ENCODE measurements at places on chromosomes 4 and X.

- DNase-seq, result no peak
Observed at GRCh38 chrX:101057093-101057714, 5.3 kb upstream of the TRMT2B start.

DNA sequence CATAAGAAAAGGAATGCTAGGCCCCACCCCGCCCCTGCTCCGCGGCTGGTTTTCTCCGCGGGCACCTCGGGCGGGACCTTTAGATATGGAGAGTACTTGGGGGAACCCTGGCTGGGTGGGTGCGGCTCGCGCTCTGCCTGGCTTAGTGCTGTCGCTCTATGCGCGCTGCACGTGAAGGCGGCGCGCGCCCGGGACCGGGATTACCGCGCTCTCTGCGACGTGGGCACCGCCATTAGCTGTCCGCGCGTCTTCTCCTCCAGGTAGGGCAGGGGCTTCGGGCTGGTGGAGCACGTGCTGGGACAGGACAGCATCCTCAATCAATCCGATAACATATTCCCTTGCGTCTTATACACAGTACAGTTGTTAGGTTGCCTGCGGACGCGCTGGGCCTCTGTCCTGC lies 56.0 kb downstream of the MAGEB10 start:
- no peak for DNase-seq

GRCh38 chr4:184402740-184403383 lies 71.5 kb downstream of the IRF2 start:
- no peak for DNase-seq

- DNase-seq, result no peak
Observed at GRCh38 chrX:80138938-80139337, 124.4 kb downstream of the TBX22 start.

GRCh38 chr4:135032670-135033069 lies 831.1 kb upstream of the PABPC4L start:
- no peak for DNase-seq

DNA sequence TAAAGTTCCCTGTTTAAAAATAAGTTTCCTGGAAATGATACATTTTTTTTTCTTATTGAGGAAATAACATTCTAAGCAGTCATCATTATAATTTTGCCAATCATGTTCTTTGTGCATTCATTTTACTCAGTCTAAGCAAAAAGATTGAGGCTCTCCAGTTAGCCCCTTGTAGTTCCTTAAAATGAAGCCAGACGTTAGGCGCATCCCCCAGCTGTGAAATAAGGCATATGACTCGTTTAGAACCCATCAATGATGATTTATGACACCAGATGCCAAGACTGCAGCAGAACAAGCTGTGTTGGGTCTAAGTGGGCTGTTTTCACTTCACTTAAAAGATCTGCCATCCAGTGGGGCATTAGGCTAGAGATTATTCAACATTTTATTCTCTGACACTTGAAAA lies 17.0 kb downstream of the PDGFC start:
- no peak for DNase-seq

DNA sequence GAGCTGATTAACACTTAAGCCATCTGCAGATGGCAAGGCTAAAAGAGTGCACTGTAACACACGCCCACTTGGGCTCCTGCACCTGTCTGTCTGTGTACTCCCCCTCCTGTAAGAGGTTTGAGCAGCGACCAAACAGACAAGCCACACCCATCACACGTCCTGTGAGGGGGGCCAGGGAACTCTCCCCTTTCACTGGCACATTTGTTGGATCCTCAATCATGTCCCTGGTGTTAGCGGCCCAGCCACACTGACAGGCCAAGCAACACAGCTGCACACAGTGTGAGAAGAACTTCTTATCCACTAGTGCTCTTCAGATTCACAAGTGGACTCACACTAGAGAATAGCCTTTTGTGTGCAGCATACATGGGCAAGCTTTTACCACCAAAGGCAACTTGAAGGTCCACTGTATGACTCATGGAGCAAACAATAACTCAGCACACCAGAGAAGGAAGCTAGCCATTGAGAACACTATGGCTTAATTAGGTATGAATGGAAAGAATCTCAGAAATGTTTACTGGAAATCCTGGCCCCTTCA lies 29.1 kb upstream of the UTP14A start:
- peak; percentile 97 for DNase-seq

GRCh38 chr4:184389978-184390900 lies 84.1 kb downstream of the IRF2 start:
- no peak for DNase-seq

- no peak for DNase-seq
Observed at GRCh38 chrX:115902995-115903394, 267.5 kb upstream of the AGTR2 start.

GRCh38 chr4:113641025-113641431 lies 120.5 kb downstream of the CAMK2D start:
- DNase-seq, result no peak

DNA sequence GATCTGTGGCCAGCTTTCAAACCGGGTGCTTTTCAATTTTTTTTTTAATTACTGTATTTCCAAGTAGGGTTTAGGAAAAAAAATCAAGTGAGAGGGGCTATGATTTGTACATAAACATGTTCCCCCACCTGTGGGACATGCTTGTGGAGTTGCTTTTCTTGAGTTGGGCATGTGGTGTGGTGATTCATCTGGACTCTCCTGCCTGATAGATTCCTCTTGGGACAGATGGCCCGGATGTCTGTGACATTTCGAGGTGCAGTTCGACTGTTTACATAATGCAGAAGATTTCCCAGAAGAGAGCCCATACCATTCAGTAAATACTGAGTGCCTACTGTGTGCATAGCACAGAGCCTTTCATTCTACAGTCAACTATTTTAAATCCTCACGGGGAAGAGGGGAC lies 49.9 kb downstream of the DOCK11 start:
- DNase-seq, result no peak

DNA sequence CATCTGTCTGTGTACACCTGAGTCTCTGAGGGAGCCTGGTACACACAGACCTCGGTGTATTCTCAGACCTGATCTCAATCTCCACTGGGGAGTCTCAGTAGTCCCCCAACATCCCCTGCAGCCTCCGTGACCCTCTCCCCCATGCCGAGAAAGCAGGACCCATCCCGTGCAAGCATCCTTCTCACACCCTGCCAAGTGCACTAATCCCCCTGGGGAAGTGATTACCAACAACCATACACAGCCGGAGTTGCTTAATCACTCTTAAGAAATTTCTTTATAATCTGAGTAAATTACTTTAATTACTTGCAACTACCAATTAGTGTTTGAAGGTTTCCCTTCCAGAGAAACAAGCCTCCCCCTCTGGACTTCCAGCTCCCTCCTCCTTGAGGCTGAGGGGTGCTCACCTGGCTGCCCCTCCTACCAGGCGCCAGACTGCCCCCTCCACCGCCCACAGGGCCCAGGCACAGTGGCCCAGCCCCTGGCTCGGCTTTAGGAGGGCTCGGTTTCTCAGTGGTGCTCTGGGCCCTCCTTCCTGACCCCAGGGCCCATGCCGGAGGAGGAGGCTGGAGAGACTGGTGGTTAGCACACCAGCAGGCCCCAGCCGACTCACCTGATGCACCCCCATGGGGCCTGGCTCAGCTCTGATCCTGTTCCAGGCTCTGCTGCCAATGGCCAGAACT lies 43.8 kb downstream of the PJA1 start:
- DNase-seq, result no peak

DNA sequence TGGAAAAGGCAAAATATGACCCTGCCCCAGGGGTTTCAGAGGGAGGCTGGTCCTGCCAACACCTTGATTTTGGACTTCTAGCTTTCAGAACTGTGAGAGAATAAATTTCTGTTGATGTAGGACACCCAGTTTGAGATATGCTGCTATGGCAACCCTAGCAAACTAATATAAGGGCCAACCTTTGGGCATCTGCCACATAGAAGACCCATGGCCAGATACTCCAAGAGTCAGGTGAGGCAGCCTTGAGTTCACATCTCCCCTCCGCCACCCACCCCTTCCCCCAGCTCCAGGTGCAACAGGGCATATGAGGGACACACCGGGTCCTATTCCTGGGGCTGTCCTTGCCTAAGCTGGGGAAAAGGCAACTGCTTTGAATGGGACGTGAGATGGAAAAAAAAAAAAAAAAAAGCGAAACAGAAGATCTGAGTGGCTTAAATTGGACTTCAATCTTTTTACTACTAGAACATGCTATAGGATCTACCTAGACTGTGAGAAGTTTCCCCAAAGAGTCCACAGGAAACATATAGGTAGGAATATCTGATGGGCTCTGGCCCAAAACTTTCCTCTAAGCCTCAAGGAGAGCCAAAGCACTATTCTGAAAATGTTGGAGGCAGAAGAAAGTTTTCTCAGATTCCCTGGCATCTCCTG lies 56.5 kb upstream of the PROM1 start:
- no peak for DNase-seq

GRCh38 chr4:73018595-73018994 lies 50.9 kb downstream of the COX18 start:
- no peak for DNase-seq

DNA sequence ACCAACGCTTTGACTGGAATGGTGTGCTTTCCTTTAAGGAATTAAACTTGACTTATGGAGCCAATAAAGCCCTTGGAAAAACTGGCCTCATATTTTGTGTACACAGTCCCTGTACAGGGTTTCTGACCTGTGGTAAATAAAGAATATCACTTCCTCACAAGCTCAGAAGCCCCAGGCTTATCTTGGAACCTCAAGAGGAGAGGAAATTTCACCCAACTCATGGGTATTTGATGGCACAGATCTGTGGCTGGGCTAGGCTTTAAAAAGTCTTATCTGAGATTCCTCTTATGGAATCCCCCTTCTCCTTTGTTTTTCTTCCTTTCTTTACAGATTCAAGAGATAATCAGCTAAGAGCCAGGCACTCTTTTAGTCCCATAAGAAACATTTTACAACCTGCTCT lies 89.3 kb upstream of the USP38 start:
- no peak for DNase-seq

DNA sequence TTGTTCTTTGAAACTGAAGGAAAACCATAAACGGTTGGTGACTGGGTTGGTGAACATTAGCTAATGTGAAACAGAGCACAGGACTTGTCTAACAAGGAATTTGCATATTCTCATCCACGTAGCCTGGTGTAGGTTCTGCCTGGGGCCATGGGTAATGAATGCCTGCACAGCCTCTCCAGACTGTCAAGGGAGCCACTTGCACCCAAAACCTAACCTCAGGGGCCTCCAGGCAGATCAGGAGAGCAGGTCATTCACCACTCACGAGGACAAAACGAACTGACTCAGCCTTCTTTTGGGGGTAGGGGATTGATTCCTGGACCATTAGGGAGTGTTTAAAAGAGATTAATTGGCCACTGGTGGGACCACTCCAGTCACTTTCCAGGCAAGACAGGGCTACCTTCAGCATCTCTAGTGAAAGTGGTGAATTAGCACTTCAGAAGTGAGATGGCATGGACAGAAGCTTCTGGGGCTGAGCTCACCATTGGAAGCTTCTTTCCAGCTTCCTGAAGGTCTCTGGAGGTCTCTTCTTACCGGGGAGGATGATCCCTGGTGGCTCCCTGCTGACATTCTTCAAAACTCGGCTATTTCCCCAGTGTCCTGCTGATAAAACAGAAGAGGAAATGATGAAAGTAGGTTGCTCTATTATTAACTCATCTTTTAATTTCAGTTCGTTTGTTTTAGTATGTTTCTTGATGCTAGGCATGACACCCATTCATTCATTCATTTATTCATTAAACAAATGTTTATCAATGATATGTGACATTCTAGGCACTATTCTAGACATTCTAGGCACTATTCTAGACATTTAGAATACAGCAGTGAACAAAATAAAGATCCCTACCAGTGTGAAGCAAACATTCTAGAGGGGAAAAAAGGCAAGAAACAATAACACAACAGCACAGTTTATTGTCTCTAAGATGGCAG lies 104.5 kb upstream of the LNX1 start:
- DNase-seq, result no peak

DNA sequence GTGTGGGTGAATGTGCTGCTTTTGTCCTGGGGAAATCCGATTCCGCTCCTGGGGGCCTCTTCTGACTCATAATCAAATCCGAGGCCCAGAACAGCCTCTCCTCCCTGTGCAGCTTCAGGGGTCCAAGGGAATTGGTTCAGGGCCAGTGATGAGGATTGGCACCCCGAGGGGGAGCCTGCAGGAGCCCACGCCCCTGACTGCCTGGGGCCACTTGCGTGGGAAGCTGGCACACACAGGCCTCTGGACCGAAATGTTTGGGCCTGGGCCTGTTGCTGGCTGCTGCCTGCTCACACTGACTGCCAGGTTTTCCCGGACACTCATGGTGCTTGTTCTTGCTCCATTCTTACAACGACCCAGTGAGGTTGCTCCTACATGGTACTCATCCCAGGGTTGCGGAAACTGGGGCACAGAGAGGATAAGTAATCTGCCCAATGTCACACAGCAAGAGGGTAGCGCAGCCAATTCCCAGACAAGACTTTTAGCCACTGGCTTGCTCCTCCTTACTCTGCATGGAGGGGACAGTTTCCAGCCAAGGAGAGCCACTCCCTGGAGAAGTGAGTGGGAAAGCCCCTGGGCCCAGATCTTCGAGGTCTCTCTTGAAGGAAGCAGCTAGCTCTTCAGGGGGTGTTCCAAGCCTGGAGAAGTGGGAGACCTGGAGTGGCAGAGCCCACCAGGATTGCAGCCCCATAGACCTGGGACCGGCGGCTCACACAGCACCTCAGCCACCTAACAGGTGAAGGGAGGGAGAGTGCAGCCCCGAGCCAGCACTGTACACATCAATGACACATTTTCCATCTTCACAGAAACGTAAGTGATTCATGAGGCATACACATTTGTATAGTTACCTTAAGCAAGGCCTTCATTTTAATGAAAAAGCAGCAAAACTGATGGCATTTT lies 20.3 kb downstream of the CFAP99 start:
- DNase-seq, result no peak

DNA sequence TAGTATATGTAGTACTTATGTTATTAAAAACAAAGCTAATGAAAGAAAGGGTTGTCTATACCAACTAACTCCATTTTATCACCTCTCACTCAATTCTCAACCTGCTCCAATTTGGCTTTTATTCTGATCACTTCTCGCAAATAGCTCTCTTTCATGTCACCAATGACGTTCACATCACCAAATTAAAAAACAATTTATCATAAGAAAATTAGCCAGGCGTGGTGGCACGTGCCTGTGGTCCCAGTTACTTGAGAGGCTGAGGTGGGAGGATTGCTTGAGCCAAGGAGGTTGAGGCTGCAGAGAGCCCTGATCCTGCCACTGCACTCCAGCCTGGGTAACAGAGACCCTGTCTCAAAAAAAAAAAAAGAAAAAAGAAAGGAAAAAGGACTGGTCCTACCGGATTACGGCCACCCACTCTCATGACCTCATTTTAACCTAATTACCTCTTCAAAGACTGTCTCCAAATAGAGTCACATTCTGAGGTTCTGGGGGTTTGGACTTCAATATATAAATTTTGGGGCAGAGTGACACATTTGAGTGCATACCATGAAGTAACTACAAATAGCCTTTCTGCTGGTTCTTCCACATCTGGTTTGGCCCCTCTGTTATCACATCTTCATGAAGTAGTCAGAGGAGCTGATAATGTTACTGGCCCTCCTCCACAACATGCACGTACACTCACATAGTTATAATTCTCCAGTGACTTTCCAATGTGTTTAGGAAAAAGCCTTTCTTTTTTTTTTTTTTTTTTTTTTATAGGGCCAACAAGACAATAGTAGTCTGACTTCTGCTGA lies 15.8 kb upstream of the RBMX start:
- no peak for DNase-seq

Measured in NCI-H510A treated with DMSO at 0.1 percent for 48 hours (cell line).